ENCODE measurements at places on chromosomes 2 and 18.

- no peak for DNase-seq
These were observed 132.1 kb upstream of the STON1 start for GRCh38 chr2:48397846-48398245.

- no peak for DNase-seq
These were observed 11.1 kb downstream of the RHOB start for GRCh38 chr2:20457661-20458630.

GRCh38 chr2:63837036-63837594 is 4.6 kb upstream of the UGP2 start:
- no peak for DNase-seq

- DNase-seq = no peak
These were observed 126.4 kb upstream of the CTDP1 start for GRCh38 chr18:79553154-79553553.

DNA sequence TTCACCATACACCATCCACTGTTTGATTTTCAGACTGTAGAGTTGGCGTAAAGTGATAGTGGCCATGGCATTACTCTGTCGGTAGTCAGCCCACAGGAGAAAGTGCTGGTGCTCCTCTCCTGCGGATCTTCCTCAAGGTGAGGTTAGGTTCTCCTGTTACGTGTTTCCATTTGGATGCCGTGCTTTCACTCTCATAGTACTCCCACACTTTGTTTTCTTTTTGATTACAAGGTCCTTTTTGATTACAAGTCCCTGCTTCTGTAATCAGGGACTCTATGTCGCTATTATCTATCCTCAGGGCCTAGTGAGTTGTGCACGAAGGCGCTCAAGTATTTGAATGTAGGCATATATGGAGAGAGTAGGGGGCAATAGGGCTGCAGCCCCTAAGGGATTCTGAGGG is 4.3 kb downstream of the TAF4B start:
- DNase-seq = no peak

DNA sequence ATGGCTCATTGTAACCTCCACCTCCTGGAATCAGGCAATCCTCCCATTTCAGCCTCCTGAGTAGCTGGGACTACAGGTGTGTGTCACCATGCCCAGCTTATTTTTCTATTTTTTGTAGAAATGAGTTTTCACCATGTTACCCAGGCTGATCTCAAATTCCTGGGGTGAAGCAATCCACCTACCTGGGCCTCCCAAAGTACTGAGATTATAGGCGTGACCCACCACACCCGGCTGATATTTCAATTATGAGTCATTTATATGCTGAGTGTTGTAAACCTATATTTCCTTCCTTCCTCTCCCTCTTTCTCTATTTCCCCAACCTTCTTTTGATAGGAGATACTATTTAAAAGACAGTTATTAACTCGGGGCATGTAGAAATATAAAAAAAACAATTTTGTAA is 469.6 kb upstream of the ID2 start:
- DNase-seq = no peak

DNA sequence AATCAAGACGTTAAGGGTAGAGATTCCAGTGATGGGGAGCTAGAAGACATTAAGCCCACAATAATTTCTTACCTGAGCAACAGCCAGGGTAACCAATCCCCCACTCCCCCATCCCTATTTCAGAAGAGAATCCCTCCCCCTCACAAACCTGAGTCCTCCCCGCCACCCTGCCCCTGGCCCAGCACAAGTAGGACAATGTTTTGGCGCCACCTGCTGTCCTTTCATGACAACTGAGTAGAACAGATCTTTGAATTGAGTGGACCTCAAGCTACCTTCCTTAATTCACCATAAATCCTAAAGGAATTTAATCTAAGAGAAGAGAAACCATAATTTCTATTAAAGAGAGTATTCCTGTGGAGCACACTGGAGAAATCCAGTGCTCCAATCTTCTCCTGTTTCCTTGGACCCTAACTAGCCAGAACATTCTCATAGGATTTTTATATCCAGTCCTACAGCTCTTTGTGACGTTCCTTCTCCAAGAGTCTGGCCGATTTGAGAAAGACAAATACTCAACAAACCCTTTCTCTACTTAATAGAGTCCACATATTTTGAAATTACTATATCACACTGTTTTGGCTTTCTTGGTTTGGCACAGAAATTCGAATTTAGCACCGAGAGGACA is 41.1 kb downstream of the NHEJ1 start:
- DNase-seq = peak; percentile 55

- peak; percentile 37 for DNase-seq
These were observed 2.3 kb upstream of the ALKAL2 start for GRCh38 chr2:290090-290722.

GRCh38 chr2:218895759-218896500 is 15.3 kb downstream of the WNT10A start:
- no peak for DNase-seq

GRCh38 chr2:171411791-171412483 is 21.9 kb downstream of the METTL8 start:
- no peak for DNase-seq

DNA sequence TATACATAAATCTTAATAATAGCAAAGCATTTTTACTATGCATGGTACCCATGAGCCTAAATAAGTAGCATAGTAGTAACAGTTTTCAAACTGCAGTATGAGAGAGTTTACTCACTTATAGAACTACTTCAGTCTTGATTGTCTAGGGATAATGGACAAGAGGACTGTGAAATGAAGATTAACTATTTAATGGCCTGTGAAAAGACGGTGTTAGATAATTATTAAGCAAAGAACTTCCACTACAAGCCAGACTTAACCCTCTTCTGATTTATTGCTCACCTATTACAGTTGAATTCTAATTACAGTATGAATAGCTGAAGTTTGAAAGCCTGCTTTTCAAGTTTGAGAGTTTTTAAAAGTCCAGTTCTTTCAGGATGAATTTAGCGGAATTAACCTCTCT is 18.9 kb downstream of the PIK3C3 start:
- no peak for DNase-seq

DNA sequence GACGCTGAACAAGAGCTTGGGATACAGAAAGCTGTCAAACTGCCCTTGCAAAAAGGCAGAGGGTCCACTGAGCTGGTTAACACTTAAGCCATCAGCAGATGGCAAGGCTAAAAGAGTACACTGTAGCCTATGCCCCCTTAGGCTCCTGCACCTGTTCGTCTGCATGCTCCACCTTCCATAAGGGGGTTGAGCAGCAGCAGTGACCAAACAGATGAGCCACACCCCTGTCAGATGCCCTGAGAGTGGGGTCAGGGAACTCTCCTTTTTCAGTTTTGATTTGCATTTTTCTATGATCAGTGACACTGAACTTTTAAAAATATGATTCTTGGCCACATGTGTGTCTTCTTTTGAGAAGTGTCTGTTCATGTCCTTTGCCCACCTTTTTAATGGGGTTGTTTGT is 402.5 kb upstream of the FAM98A start:
- no peak for DNase-seq

GRCh38 chr2:47767880-47768609 is 14.9 kb upstream of the MSH6 start:
- peak; percentile 61 for DNase-seq

GRCh38 chr2:181058378-181059269 is 78.2 kb downstream of the UBE2E3 start:
- peak; percentile 9 for DNase-seq

GRCh38 chr2:23423873-23424680 is 39.1 kb downstream of the KLHL29 start:
- no peak for DNase-seq

GRCh38 chr2:48695991-48696390 is 59.5 kb downstream of the LHCGR start:
- no peak for DNase-seq
